ENCODE measurements at places on chromosomes 7 and 10.

DNA sequence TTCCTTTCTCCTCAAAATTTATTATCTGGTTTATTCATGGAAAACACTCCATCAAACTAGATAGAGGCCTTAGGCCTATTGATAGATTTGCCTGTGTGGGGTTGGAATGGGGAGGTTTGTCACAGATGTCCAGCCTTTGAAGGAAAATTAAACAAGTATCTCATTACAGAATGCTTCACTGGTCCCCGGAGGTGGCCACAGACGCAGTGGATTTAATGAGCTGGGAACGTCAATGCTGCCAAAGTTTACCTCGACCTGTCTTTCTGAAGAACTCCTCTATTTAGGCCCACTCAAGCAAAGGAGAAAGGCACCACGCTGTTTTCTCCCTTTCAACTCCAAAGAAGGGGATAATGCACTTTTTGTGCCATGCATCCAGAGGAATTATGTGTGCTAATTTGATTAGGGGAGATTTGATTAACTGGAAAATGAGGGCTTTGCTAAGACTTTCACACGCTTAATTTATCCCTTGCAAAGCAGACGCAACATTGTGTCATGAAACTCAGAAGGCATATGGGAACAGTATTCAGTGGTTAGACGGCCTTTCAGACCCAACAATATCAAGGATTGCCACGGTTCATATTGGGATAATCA is 558.8 kb upstream of the GALNT17 start:
- DNase-seq: no peak

- no peak for DNase-seq
These were observed 57.3 kb upstream of the CAPZA2 start for GRCh38 chr7:116805100-116805544.

DNA sequence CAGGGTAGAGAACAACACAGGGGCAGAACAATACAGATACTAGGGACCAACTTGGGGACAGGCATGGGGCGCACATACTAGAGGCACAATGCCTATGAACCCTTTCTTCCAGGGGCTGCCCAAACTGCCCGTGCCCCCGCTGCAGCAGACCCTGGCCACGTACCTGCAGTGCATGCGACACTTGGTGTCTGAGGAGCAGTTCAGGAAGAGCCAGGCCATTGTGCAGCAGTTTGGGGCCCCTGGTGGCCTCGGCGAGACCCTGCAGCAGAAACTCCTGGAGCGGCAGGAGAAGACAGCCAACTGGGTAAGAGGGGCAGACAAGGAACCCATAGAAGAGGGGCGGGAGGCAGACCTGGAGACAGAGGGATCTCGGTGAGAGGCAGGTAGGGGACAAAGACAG is 5.8 kb downstream of the CHAT start:
- DNase-seq: no peak

DNA sequence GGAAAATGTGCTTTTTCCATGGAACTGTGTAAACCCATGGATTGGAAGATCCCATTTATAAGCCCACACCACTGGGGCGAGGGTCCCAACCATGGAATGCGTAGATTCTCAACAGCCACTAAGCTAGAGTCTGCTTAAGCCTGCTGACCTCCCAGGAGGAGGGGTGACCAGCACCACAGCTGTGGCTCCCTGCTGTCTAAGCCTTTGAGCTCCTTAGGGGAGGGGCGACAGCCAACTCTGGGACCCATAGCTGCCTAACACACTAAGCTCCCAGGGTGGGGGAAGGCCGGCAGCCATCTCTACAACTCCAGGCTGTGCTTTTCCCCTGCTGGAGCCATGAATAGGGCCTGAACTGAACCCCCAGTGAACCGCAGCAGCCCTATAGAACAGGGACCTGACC is 249.8 kb upstream of the HPS1 start:
- DNase-seq: no peak

DNA sequence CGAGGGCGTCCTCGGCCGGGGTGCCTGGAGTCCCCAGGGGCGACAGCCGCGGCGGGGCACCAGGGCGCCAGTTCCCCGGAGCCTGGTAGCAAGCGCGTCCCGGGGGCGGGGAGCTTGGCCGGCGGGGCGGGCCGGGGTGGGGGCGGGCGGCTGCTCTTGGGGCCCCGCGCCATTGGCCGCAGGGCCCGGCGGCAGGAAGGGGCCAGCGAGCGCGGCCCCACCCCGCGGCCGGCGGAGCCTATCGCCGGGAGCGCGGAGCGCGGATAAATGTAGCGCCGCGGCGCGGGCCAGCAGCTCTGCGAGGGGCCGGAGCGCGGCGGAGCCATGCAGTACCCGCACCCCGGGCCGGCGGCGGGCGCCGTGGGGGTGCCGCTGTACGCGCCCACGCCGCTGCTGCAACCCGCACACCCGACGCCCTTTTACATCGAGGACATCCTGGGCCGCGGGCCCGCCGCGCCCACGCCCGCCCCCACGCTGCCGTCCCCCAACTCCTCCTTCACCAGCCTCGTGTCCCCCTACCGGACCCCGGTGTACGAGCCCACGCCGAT is at the start of gene HHEX:
HHEX (plus strand) TSS at position 293 of the 548 bp plus-strand sequence; CDS start at position 325, 32 bp downstream.
- DNase-seq: peak; percentile 66

DNA sequence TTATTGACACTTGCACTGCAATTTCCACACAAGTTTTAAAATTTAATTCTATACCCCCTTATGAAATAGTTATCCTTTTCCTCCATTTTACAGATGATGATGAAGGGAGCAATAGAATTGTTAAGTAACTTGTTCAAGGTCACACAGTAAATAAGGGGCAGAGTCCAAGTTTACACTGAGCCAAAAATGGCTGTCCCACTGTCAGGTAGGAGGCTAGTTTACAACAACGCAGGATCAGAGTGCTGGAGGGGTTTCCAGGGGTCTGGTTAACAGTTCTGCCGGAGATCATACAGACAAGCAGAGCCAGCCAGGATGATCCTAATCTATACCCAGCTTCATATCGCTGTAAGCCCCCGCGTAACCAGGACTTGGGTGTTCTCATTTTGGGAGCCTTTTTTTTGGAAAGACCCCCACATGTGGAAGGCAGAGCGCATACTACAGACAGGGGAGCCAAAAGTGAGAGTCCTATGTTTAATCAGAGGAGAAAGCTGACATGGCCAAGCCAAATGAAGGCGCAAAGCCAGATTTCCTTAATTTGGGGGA is 524 bp upstream of the UNC5B start:
- DNase-seq: no peak

GRCh38 chr7:151134743-151135524 is 32.6 kb downstream of the GBX1 start:
- no peak for DNase-seq

GRCh38 chr10:124674768-124675222 is 69.4 kb downstream of the FAM53B start:
- DNase-seq: no peak

- no peak for DNase-seq
These were observed 73.3 kb upstream of the MTPN start for GRCh38 chr7:136050462-136050847.

GRCh38 chr10:124712704-124713407 is 31.3 kb downstream of the FAM53B start:
- DNase-seq: no peak

GRCh38 chr10:47024399-47025252 is 113.4 kb downstream of the PTPN20 start:
- peak; percentile 77 for DNase-seq

DNA sequence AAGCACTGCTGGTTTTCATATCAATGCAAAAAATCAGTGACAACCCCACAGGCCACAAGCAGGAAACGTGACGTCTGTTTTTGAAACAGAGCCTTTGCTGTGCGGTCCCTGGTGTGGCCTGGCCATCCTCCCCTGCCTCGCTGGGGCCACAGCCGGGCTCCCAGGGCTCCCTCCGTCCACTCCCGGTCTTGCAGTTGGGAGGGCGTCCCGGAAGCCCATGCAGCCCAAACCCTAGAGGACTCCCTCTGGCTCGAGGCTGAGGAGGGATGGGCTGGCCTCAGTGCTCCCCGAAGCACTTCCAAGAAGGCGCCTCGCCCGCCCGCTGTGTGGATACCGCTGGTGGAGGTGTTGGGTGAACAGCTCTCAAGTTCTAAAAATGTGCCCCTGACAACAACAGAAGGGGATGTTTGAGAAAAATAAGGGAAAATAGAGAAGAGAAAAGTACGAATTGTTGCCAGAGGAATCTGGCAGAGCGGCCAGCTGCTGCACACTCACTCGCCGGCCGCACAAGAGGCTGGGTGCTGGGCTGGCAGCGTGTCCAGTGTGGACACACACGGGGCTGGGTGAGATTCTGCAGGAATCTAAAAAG is 73.5 kb downstream of the ZRANB1 start:
- DNase-seq: no peak

DNA sequence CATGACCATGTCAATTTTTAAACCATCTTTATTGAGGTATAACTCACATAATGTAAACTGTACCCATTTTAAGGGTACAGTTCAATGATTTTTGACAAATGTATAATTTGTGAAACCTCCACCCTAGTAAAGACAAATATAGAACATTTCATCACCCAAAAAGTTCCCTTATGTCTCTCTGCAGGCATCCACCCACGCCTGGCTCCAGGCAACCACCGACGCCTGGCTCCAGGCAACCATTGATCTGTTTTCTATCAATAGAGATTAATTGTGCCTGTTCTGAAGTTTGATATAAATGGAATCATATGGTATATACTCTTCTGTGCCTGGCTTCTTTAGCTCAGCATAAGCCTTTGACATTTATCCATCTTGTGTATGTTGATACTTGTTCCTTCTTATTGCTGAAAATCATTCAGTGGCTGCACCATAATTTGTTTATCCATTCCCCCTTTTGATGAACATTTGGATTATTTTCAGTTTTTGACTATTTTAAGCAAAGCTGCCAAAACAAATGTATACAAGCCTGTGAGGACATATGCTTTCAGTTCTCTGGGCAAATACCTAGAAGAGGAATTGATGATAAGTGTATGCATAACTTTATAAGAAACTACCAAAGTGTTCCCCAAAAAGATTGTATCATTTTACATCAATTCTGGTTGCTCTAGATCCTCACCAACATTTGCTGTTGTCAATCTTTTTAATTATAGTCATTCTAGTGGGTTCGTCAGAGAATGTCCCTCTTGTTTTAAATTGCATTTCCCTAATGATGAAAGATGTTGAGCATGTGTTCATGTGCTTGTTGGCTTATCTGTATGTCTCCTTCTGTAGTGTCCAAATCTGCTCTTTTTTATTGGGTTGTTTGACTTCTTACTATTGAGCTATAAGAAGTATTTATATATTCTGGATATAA is 55.7 kb upstream of the HECTD2 start:
- DNase-seq: no peak

GRCh38 chr7:46391231-46392201 is 470.4 kb upstream of the IGFBP3 start:
- DNase-seq: no peak

- no peak for DNase-seq
These were observed 99.3 kb downstream of the CFAP58 start for GRCh38 chr10:104452977-104453376.

GRCh38 chr7:116610210-116610609 is 61.8 kb upstream of the MET start:
- DNase-seq: no peak

DNA sequence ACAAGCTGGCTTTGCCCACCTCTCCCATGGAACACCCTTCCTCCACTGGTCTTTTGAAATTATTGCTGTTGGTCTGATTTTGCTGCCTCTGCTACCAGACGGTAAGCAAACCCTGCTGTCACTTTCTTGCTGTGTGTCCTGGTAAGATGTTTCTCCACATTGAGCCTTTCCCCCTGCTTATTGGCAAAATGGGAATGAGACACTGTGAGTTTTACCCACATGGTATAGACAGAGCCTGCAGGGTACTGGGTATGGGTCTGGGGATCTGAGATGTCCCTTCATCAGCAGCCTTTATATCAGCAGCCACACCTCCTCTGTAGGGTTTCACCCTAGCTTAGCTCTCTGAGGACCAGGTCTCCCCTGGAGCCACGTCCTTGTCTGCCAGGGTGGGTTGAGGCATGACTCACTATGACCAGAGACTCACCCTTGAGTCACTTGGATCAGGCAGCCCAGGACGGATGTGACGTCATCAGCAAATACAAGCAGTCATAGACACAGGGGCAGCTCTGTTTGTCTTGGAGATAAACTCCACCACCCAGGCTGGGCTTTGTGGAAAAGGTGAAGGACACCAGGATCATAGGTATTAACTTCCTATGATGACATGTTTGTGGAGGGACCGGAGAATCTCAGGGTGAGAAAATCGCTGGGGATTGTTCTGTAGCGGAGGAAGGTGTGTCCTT is 17.9 kb upstream of the BAIAP2L1 start:
- DNase-seq: peak; percentile 40

- no peak for DNase-seq
These were observed 30.1 kb downstream of the SEMA3D start for GRCh38 chr7:85156661-85157208.

- no peak for DNase-seq
These were observed 122.5 kb upstream of the PITRM1 start for GRCh38 chr10:3294919-3295581.

Measured in stimulated activated naive CD8-positive, alpha-beta T cell treated with anti-CD3 and anti-CD28 coated beads, Interleukin-15, Interleukin-2, amounts not matched to agents 100 U/mL and 50 U/mL, for 24 hours (primary cell).